ENCODE measurements at places on chromosomes 11 and 22.

DNA sequence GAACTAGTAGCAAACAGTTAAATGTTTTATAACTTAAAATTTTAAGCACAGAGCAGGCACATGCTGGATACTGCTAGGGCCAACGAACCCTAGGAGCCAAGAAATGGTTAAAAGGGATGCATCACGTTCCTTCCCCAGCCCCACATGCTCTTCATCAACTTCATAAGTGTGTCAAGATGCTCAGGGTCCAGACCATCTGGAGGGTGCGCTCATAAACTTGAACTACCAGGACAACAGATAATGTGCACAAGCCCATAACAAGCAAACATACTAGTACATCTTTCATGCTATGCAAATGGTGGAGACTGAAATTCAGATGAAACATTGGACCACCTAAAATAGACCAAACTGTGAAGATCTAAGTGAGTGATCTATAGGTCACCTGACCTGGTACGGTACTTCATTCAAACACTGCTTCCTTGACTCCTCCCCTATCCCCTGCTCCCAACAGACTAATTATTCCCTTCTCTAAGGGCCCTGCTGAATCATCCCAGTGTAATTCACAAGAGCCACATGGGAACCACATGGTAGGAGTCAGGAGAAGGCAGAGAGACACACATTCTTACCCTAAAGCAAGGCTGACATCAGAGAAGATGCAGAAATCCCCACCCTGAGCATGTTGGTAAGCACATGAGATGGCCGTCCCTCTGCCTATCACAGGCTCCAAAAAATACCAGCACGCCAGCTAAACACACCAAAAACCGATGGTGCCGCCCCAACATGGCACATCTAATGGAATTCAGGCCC lies 83.9 kb downstream of the ETS1 start:
- no peak for DNase-seq

- DNase-seq: no peak
These were observed 84.5 kb downstream of the AASDHPPT start for GRCh38 chr11:106161775-106162634.

- DNase-seq: no peak
These were observed 71.6 kb downstream of the RPL27A start for GRCh38 chr11:8754241-8754640.

DNA sequence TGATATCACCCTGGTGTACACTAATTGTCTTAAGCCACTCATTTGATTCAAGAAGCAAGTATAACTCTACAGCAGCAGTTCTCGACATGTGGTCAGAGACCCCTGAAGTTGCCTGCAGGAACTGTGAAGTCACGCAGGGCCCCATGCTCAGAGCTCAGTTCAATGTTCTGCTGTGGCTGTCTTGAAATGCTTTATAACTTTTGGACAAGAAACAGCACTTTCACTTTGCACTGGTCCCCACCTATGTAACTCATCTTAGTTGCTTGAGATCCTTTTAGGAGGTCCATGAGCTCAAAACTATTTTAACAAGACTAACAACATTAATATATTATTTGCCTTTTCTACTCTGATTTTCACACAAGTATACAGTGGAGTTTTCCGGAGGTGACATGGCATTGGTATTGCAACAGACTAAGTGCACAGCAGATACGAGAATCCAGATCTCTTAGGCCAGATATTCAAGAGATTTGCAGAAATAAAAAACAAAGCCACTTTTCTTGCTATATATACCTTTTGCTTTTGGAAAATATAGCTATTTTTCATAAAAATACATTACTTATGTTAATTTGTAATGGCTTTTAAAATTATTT lies 64.8 kb downstream of the PRR5L start:
- no peak for DNase-seq

DNA sequence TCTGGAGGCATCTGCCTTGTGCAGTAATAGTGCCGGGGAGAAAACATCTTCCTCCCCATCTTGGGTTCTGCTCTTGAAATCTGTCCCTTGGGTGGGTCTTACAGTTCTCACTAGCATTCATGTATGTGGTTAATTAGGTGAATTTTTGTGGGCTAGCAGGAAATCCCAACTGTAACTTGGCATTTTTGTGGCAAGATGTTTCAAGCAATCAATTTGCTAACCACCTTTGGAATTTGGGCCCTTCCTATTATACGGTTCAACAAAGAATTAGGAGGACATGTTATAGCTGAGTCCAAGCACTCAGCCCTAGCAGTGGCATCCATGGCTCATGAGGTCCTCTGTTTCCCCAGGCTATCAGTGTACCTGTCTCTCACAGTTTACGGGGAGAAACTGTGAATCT lies 89.1 kb upstream of the MTNR1B start:
- no peak for DNase-seq

- DNase-seq: no peak
These were observed 397.6 kb downstream of the BUD13 start for GRCh38 chr11:116375221-116375620.

DNA sequence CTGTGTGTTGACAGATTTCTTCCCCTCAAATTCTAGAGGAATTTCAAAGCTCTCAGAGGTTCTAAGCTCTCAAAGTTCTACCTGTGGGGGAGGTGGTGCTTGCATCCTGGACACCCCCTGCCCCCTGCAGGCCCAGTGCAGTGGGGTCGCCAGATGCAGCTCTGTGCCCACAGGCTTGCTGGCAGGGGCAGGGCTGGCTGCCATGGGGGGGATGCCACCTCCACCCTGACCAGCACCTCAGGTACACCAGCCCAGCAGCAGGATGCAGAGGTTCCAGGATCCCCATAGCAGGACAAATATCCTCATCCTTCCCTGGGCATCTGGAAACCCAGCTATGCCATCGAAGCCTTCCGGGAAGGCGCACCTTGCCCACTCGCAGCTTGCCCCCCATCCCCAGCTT lies 91.1 kb downstream of the BRD1 start:
- no peak for DNase-seq

DNA sequence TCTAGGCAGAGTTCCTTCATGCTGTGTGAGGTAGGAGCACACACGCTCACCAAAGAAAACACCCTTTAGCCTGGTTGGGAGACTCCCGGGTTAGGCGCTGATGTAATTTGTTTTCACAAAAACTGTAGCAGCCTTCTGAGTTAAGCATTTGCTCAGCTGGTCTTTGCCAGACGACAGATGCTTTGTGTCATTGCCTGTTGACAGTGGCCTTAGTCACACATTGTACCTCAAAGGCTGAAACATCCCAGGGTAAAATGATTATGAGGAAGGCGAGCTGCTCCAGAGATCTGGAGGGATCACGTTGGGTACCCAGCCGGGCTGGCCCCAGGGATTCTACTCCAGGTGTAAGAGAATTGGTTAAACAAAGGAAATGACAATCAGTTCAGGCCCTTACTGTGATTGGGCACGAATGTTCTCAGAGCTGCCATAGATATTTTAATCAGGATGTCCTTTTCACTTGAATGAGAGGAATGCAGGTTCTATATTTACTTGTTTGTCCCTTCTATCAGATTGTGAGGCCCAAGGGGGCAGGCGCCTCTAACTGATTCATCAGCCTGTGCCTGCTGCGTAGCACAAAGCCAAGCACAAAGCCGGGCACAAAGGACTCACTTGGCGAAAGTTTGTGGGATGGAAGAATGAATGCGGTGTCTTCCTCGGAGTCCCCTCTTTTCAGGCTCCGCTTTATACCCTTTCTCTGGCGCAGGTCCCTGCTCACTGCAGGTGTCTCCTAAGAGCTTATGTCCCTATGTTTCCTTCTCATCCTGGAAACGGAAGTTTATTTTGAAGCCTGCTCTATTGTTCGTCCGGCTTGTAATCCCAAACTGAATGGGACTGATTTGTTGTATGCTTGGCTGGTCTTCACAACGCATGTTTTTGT lies 47.1 kb downstream of the ADM start:
- DNase-seq: no peak

- DNase-seq: no peak
These were observed 2.0 kb downstream of the IFT27 start for GRCh38 chr22:36773935-36774334.

- no peak for DNase-seq
These were observed 10.8 kb upstream of the SLC35C1 start for GRCh38 chr11:45794169-45794568.

DNA sequence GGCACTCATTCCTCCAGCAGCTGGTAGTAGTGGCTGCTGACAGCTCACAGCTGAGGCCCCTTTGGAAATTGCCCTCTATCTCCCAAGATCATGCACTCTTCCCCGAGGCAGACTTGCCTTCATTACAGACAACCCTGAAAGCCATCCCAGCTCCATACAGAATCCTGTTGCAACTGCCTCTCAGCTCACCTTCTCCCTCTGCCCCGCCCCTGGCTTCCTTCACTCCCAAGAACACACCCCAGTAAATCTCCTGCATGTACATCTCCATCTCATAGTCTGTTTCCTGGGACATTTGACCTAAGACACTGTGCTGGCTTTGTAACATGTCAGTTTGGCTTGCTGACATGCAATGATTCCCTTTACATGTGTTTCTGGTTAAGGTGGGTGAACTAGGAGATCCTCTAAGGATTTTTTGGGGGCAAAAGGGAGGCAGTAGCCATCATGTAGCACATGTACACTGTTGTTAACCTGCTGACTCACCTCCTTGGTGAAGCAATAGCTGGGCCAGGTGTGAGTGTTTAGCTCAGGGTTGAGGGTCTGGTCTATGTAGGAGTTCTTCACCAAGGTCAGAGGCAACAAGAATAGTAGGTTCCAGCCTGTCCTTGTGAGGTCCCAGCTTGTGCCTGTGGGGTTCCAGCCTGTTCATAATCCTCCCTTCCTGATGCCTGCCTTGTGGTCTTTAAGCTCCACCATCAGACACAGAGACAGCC lies 179.6 kb downstream of the CSNK2A3 start:
- DNase-seq: no peak

DNA sequence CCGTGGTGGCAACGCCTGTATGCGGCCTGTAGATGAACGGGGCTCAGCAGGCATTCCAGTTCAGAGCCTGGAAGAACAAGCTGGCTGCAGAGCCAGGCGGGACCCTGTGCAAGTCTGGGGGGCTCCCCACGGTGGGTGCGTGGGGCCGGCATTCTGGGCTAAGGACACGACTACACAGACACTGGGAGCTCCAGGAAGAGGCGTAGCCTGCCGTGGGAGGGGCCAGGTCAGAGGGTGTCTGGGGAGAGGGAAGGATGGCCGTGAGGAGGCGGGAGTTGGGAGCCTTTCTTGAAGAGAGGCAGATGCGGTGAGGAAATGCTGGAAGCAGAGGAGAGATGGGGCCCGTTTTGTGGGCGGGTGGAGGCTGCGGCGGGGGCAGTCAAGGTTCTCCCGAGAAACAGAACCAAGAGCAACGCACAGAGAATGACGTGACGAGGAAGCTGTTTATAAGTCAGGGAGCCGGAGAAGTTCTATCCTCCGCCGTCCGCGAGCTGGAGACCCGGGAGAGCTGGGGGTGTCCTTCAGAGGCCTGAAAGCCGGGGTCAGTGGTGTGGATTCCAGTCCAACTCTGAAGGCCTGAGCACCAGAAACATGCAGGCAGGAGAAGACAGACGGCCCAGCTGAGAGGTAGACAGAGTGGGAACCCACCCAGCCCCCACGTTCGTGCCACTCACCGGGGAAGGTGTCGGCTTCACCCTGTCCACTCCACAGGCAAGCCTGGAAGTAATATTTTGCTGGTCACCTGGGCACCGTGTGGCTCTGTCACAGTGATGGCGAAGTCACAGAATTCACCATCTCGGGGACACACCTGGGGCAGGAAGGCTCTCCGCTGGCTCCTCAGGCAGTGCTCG lies 529.6 kb downstream of the BRD1 start:
- DNase-seq: no peak

DNA sequence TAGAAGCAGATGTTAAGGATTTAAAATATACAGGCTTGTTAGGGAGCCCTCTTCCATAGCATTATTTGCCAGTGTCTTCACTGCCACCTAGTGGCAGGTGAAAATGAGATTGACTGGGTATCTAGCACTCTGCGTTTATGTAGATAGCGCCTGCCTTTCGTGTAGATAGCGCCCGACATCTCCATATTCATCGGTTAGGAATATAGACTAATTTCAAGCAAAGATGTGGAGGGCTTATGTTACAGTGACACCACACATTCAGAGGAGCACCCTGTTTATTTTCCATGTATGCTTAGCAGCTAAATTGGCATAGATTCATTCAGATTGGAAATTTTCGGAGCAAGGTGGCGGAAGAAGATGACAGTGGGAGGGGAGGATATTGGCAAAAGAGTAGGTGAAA lies 72.0 kb downstream of the SLC5A12 start:
- no peak for DNase-seq

- no peak for DNase-seq
These were observed 23.7 kb upstream of the SORL1-AS1 start for GRCh38 chr11:121476379-121477032.

DNA sequence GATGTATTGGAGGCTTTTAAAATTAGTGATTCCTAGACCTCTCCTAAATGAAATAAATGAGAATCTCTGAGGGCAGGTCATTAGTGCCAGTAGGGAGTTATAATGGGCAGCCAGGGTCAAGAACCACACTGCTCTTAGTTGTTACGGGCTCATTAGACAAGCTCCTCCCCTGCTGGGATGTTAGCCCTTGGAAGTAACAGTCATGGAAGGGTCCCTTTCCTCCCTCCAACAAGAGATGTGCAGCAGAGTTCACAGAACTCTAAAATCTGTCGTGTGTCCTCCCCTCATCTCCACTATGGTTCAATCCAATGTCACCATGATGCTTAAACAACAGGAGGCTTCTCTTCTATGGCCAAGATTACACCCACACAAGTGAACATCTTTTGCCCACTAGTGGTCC lies 419.5 kb downstream of the INSC start:
- no peak for DNase-seq

DNA sequence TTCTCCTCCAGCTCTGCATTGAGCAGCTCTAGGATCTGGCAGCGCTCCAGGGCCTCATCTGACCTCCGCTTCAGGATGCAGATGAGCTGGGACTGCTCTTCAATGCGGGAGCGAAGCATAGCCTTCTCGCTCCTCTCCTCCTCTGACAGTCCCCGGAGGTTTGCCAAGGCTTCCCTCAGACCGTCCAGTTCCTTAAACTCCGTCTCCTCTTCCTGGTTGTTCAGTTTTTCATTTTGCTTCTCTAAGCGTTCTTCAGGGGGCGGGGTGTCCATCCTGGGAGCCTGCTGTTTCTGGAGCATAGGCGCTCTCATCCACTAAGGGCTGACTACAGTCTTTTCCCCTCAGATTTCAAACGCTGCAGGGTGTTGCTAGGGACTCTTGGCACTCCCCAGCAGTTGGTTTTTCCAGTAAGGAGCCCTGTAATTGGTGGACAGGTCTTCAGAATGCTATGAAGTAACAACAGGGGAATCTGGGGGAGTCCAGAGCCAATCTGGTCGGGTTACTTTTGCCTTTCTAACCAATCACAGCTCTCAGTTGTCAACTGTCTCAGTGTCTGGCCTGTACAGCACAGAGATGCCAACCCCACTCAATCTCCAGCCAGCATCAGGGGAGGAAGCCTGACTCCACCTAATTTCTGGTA lies at the start of gene CCDC89:
CCDC89 (minus strand) TSS at position 376 of the 640 bp plus-strand sequence; CDS start at position 311, 65 bp downstream.
- DNase-seq: no peak
